ENCODE measurements at places on chromosomes 11 and 22.

- DNase-seq: no peak
Observed at GRCh38 chr11:18046116-18046777, at the start of gene TPH1. Gene TPH1 (minus strand): TSS chr11:18046269. CDS start chr11:18040762, 5,507 bp downstream.

GRCh38 chr22:49735901-49736421, 91.7 kb downstream of the BRD1 start:
- DNase-seq: no peak

DNA sequence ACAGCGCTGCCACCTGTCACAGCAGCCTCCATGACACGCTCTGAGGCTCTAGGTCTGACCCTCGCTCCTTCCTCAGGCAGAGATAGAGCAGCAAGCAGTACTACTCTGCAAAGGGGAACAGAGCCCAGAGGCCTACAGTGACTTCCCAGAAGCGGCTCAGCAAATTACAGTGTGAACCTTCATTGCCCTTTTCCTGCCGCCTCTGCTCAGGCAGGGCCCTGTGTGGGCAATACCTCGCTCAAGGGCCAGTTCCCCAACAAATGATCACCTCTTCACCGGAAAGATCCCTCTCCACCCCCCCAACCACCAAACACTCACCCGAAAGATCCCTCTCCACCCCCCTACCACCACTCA, 12.3 kb downstream of the KIAA0930 start:
- DNase-seq: no peak

GRCh38 chr11:131511794-131512193, 141.4 kb downstream of the NTM start:
- no peak for DNase-seq

GRCh38 chr22:33012833-33013450, 45.2 kb downstream of the SYN3 start:
- DNase-seq: no peak

DNA sequence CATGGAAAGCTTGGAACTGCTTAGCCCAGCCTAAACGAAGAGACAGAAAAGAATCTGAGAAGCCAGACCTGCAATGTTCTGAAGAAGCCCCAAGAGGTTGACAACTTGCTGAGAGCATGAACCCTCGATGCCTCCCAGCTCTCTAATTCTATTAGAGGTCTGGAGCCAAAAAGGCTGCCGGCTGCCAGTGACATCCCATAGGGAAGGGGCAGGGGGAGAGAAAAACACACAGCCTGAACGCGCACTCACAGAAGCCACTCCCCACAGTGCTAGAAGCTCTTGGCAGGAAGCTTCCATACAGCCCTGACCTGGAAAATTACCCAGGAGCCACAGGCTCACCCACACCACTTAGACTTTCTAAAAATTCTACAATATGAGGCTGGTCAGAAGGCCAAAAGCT, 18.3 kb downstream of the POLDIP3 start:
- DNase-seq: no peak

DNA sequence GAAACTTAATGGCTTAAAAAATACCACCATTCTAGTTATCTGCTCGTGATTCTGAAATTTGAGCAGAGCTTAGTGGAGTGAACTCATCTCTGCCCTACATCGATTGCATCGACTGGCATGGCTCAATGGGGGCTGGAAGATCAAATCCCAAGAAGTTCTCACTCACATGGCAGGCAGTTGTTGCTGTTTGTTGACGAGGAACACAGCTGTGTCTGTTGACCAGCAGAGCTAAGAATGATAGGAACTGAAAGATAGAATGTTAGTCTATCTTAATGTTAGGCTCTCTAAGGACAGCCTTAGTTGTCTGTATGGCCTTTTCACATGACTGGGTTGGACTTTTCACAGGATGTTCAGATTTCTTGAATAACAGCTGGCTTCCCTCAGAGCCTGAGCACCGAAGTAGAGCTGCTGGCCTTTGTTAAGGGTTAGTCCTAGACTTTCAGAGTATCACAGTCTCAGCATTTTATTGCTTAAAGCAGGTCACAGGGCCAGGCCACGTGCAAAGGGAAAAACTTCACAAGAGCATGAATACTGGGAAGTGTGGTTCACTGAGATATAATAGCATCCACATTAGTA, 31.6 kb upstream of the IZUMO1R start:
- DNase-seq: no peak

- DNase-seq: no peak
Observed at GRCh38 chr11:63767565-63768236, 874 bp downstream of the ZFTA start.

- no peak for DNase-seq
Observed at GRCh38 chr11:7444091-7444981, 41.0 kb upstream of the OLFML1 start.

- no peak for DNase-seq
Observed at GRCh38 chr11:120633616-120634393, 122.3 kb downstream of the GRIK4 start.

DNA sequence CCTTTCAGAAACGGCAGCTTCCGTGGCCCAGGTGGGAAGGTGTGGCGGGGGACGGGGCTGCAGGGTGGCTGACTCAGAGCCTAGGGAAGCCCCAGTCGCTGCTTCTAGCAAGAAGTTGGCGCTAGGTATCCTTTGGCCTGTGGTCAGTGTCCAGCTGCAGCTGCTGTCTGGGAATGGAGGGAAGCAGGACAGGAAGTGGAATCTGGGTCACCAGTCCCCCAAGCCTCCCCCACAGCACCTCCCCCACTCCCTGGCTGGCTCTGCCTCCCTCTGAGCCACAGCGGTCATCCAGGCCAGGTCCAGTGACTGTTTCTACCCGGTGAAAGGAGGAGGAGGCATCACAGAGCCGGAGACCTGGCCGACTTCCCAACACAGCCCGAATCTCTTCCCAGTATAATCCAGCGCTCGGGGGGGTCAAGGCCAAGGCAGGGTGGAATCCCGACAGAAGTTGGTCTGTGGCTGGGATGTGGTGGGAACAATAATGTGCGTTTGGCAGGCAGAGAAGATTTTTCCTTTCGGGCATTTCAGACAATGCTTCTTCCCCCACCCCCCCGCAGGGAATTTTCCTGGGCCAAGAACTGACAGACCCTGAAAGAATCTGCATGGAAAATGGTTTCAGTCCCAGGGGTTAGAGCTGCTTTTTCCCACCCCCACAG, 45.1 kb downstream of the C11orf96 start:
- no peak for DNase-seq
